ENCODE measurements at places on chromosomes 3 and 15.

DNA sequence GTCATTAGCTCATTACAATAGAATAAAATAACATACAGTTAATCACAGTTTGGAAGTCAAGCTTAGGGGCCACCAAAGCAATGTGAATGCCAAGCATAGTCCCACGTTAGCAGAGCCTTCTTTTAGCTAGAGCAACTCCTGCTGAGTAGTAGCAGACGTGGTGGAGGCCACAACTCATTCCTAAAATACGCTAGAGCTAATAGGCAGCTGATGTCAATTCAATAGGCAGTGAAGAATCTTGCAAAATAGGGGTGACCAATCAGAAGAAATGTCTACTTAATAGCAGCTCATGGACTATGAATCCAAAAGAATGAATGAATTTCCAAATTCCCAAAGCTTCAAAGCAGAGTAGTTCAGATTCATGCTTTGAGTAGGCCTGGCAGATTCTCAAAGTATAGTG, 292.9 kb upstream of the RORA start:
- DNase-seq: no peak

DNA sequence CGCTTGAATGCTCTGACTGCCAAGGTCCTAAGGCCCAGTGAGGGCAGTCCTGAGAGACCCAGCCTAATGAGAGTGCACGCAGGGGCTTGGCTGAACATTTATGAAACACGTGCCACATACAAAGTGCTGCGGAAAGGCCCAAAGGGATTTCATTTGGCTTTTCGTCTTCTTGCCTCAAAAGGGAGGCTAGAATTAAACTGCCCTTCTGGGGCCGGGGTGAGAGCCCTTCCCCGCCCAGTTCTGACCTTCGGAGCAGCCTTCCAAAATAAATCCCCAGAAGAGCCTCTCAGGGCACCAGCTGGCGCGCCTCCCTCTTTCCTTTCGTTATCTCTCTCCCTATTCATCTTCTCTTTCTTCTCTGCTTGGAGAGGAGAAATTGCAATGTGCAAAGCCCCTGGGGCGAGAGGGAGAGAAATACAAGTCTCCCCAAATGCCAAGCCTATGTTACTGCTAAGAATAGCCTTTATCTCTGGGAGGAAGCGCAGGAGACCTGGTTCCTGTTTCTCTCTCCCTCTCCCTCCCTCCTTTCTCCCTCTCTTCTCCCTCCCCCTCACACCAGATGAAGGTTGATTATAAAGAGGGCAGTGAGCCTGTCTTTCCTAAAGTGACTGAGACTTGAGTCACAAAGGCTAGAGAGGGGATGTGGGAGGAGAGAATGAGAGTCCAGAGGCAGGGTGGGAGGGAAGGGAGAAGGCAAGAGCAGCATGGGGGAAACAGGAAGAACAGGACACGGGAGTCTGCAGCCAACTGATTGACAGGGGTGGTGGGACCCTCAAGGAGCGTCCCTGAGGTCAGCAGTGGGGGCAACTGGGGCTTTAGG, 36.7 kb upstream of the NDUFB4 start:
- DNase-seq: no peak

GRCh38 chr15:90597577-90597976, 67.9 kb downstream of the CRTC3 start:
- DNase-seq: no peak

DNA sequence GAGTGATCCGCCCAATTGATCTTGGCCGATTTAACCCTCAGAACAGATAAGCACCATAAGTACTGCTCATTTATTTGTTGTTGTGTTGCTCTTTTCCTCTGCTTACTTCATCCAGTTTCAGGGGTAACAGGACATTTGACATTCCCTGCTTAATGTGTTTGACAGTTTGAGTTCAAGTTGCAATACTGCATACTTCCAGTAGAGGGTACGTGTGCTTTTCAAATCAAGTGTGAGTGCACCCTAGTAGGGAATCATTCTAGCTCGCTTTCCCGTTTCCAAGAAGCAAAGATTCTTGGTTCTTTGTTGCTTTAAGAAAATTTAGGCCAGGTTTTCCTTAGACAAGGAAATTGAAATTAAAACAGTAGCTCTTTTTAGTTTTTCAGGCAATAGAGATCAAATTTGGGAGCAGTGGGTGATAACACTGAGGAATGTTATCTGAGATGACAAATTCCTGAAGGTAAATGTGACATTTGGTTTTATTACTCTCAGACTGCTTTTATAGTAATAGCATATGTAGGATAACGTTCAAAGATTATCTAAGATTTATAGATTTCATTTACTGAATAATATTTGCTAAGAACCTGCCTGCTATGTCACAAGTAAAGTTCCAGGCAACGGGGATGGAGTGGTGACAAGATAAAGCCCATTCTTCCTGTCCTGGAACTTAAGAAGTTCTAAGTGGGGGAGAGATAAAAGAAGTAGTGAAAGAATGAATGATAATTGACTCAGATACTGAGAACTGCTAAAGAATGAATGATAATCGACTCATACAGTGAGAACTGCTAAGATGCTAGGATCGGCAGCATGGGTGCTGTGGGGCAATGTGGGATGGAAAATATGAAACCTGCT, 73.3 kb downstream of the SYNPR start:
- DNase-seq: no peak

DNA sequence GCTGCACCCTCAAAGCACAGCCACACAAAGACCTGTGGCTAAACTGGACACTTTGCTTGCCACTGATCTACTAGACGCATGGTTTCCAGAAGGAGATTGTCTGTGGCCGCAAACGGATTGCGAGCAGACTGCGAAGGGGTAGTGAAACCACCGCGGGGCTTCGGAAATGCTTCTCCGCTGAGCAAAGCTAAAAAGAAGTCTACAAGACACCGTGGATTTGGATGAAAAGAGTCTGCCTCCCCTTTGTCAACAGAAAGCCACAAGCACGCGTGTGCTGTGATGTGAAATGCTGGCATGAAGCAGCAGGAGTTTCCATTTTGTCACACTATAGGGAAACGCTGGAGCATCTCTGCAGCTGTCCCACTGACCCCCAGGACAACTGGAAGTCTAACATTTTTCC, 63.0 kb downstream of the TMEM44 start:
- no peak for DNase-seq

GRCh38 chr3:59660376-59660775, 610.6 kb upstream of the CFAP20DC start:
- no peak for DNase-seq

- no peak for DNase-seq
These were observed 293.8 kb upstream of the WNT5A start for GRCh38 chr3:55780913-55781312.

- DNase-seq: no peak
These were observed 41.8 kb upstream of the TPM1 start for GRCh38 chr15:63000706-63001105.

DNA sequence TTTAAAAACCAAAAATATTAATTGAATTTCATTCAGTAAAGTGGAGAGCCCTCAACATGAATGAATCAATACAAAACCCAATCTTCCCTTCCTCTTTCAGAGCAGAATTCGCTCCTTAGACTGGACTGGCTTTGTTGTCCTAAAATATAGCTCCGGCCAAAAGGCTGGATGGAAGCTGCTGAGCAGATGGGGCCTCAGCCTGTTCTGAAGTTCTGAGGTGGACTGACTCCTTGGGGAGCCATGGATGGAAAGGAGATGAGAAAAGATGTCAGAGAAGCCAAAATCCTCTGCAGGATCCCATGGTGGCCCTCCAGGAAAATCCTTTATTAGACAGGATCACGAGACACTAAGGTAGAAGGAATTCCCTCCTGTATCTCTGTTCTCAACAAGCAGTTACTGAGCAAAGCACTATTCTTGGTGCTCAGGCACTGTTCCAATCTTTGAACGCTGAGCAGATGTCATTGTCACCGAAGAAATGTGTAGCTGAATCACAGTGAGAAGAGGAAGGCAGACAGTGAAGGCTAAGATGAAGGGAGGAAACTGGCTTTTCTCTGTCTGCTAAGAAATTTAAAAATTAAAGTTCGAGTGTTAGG, 122.0 kb downstream of the SEMA6D start:
- DNase-seq: no peak

GRCh38 chr3:171353423-171353822, 106.8 kb downstream of the TNIK start:
- no peak for DNase-seq

GRCh38 chr3:194465920-194466570, 20.8 kb downstream of the ATP13A3 start:
- no peak for DNase-seq

DNA sequence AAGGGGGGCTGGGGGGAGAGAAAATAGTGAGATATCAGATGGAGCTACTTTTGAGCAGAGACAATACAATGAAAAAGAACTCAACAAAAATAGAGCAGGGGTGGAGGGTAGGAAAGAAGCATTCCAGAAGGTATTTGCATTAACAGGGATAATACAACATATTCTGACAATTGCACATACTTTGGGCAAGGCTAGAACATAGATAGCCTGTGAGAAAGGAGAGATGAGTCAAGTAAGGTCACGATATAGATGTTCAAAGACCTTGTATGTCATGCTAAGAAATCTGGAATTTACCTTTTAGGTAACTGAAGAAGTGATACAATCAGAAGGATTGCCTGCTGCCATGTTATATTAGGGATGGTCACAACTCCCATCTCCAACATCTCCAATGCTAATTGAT, 155.2 kb downstream of the GSK3B start:
- DNase-seq: no peak

GRCh38 chr15:57237301-57237642, 139.0 kb upstream of the CGNL1 start:
- no peak for DNase-seq

- no peak for DNase-seq
These were observed 490.1 kb upstream of the ATP11B start for GRCh38 chr3:182303169-182303568.

GRCh38 chr3:31978553-31978952, 2.5 kb downstream of the OSBPL10 start:
- no peak for DNase-seq

DNA sequence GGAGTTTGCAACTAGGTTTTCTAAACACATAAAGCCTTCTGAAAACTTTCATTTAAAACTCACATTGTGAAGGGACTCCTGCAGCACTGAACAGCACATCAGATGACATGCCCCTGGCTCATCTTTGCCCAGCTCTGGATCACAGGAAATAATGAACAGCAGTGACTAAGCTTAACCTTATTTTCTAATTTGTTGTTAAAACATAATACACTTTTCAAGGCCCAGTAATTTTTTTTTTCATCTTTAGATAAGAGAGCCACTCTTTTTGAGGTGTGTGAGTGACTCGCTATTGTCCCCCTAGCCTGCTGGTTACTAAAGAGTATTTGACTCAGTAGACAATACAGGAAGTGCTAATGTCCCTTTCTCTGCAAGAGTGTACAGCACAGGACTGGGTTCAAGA, 204.0 kb downstream of the OSBPL10 start:
- no peak for DNase-seq

- DNase-seq: no peak
These were observed 776.5 kb downstream of the ROBO2 start for GRCh38 chr3:77816366-77816765.
